ENCODE measurements at places on chromosomes 16 and 17. TPM values are rescaled to one million over a fixed set of nuclear protein-coding genes. Genes with fewer than 3 reads are reported as not detected.
A peak's percentile ranks its signal among the peaks of the same experiment; 100 is the strongest.

- H3K27ac ChIP-seq = peak overlapping the region; percentile 47
- peak; percentile 68 for DNase-seq
- H3K27me3 ChIP-seq = no peaks in the 10 kb centered on the region
- peaks cover 49% of the 10 kb centered on the region for H3K4me1 ChIP-seq
Observed at GRCh38 chr17:16419074-16419928, 3.9 kb downstream of the TRPV2 start.

DNA sequence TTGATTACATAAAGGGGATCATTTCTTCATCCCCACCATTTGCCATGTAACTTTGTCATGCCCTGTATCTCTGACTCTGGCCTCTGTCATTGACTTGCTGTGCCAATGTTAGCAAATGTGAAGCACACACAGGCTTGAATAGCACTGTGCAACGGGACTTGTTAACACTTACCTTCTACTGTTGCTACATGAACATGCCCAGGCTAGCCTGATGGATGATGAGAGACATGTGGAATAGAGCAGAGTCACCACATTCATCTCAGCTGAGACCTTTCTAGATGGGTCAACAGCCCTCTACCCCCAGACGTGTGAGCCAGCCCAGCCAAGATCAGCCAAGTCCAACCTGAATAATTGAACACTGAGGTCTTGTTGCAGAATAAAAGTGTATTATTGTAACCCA lies 162.1 kb upstream of the SALL1 start:
- no peak overlapping the region for H3K4me3 ChIP-seq
- no peak overlapping the region for H3K27ac ChIP-seq
- DNase-seq = no peak
- no peaks in the 10 kb centered on the region for H3K36me3 ChIP-seq
- H3K27me3 ChIP-seq = no peaks in the 10 kb centered on the region

GRCh38 chr16:26857371-26857770 lies 209.4 kb upstream of the C16orf82 start:
- no peak for DNase-seq
- H3K27me3 ChIP-seq = no peaks in the 10 kb centered on the region
- H3K36me3 ChIP-seq = no peaks in the 10 kb centered on the region
- H3K4me1 ChIP-seq = no peaks in the 10 kb centered on the region

DNA sequence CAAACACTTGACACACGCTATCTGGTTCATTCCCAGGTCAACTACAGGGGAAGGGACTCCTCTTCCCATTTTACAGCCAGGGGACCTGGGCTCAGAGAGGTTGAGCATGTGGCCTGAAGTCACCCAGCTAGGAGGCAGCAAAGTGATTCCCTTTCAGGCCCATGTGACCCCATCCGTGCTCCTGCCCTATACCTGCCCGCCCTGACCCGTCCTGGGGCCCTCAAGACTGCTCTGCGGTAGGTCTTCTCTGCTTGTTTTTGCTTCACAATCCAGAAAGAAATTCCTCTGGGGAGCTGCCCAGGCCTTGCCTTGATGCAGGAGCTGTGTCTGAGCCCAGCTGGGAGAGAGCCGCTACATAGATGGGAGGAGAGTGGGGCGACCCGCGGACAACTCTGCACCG lies 161.4 kb downstream of the SDK2 start:
- H3K27ac ChIP-seq = no peak overlapping the region
- no peaks in the 10 kb centered on the region for H3K4me1 ChIP-seq
- H3K36me3 ChIP-seq = no peaks in the 10 kb centered on the region
- no peaks in the 10 kb centered on the region for H3K27me3 ChIP-seq

Gene SCNN1G
- total RNA-seq = 12.9 TPM

Gene KCNJ18
- total RNA-seq = not detected

GRCh38 chr16:81616321-81617020 lies 162.6 kb upstream of the PLCG2 start:
- peaks cover 28% of the 10 kb centered on the region for H3K4me1 ChIP-seq
- peak; percentile 87 for DNase-seq
- no peaks in the 10 kb centered on the region for H3K27me3 ChIP-seq
- H3K36me3 ChIP-seq = peaks cover 9% of the 10 kb centered on the region

DNA sequence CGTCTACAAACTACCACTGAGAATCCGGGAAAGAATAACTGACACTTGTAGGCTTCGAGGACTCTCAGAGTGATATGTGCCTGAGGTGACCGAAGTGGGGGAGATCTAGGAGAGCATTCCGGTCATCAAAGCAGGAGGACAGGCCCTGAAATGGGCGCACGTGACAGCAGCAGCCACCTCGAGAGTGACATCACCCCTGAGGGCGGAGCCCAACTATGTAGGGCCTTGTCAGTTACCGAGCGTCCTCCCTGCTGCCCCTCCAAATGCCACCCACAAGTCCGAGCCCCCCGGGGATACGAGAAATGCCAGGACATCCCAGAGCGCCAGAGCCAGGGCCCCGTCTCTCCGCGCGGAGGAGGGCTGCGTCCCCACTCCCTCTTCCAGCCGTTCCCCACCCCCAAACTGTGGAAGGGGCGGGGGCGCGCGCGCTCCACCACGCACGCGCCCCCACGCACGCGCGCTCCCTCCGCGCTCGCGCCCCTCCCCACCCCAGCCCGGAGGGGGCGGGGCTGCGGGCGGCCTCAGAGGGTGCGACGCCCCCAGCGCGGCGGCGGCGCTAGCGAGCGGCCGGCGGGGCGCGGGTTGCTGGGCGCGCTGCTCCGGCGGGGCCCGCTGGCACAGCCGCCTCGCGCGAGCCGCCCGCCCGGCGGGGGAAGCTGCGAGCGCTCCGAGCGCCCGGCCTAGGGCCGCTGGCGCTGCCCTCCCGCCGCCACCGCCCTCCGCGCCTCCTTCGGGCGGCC lies at the start of gene TANC2:
Gene TANC2, plus strand, starts transcription at position 550 of the 740 bp plus-strand sequence. CDS start 43,325 bp downstream, outside the sequence.
- H3K27ac ChIP-seq = peak within 1 kb of the TSS; percentile 95
- peaks cover 29% of the 10 kb centered on the region for H3K4me1 ChIP-seq
- no peaks in the 10 kb centered on the region for H3K27me3 ChIP-seq
- H3K4me3 ChIP-seq = peak within 1 kb of the TSS; percentile 96
- DNase-seq = peak; percentile 78
